Activated naive CD4-positive, alpha-beta T cell treated with anti-CD3 and anti-CD28 coated beads, Interleukin-2, amount 50 U/mL, for 16 hours (primary cell): ENCODE measurements at places on chromosomes 4 and X.

DNA sequence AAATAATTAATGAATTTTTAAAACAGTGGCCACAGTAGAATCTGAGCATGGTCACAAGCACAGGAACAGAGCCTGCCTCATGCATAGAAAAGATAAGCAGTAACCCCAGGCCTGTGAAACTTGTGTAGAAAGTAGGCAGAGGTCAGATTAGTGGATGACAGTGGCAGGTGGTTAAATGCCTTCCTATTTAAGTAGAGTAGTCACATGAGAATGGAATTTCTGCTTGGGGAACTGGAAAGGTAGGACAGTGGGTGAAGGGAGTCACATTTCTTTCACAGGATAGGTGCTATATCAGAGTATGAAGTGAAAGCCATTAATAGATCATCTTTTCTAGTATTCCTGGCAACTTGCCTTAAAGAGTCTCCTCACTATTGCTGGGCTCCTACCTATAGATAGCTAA is 34.9 kb upstream of the ASB12 start:
- DNase-seq, result no peak

DNA sequence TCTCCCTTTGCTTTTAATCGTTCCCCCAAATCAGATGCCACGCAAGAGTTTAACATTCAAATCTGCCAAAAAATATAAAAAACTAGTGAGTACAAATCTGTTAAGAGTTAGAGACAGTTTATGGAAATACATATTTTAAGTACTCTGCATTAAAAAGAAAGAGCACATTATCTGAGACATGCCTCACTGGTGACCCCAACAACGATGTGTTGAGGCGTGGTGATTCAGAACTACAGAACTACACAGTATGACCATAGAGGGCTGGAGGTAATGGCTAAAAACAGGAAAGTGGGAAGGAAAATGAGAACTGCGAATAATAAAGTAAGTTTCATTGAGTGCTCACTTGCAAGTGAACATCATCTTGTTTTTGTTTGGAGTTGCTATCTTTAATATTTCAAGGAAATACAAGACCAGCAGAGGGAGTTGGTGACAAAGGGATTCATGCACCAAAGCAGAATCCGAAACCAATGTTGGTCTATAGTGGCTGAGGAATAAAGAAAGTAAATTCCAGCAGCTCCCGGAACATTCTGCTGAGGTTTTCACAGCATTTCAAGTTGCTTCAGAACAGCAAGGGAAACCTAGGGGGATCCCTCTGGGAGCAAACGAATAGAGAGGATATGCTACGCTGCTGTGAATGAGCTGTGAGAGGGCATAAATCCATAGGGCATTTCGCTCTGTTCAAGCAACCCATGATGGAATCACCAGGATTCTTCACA is 92.2 kb downstream of the DCHS2 start:
- DNase-seq, result no peak

- DNase-seq, result peak; percentile 80
These were observed at the start of gene SYN1 for GRCh38 chrX:47619486-47620302. Gene SYN1, minus strand, starts transcription at chrX:47619857. Its CDS starts 129 bp downstream, at chrX:47619728.

DNA sequence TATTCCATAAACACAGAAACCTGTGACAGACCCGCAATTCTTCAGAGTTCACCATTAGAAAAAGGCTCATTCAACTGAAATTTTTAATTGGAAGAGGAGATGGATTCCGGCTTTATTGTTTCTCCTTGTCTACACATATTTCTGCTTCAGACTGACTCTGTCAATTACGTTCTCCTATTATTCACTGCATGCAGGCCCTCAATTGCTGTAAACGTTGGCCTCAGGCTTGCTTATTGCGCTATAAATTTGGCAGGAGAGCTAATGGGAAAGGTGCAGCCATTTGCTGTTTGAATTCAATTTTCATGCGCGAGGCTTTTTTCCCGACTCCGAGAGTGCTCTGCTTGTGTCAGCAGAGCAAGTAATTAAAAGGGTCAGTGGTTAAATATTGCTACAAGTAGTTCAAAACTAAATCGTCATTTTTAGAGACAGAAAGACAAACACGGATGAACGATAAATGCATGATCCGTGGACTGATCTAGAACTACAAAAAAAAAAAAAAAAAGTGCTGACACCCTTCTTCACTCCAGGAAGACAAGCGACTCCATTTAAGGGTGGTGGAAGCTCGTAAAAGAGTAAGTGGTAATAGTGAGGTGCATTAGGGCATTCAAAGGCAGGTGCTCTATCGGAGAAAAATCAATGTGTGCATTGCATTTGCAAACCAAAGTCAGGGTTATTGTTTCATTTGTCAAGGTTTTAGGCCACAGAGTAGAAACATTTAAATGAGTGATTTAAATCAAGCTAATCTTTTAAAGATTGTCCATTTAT is 841.6 kb upstream of the FRG1 start:
- DNase-seq, result no peak

DNA sequence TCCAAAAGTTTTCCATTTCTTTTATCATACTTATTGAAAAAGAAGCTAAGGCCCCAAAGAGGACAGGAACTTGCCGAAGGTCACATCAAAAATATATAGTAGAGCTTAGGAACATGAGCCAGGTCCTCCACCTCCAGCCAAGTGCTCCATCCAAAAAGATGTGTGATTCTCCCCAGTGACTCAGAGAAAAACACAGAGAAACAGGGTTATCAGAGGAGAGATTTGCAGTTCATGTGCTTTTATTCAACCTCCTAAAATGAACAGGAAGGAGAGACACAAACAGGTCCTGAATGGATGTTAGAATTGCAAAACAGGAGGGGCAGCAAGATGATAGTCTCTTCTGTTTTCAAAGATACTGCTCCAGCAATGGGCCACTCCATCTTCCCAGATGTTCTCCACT is 19.6 kb upstream of the FGF16 start:
- no peak for DNase-seq

DNA sequence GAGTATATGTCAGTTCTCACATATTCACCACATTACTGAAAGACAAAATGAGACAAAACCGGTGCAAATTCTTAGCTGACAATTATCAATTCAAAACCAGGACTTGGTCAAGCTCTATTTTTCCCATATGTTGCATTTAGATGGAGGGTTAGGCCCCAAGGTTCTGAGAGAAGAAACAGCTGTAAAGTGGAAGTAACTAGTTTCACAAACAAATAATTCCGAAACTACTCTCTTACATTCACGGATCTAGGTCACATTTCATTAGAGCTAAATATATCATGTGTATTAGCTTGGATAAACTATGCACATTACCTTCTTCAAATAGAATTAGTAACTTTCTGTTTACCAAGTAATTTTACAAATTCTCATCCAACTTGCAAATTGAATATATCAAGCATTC is 3.7 kb upstream of the GABRA2 start:
- DNase-seq, result no peak

GRCh38 chr4:2624782-2625530 is 88.5 kb downstream of the FAM193A start:
- no peak for DNase-seq

DNA sequence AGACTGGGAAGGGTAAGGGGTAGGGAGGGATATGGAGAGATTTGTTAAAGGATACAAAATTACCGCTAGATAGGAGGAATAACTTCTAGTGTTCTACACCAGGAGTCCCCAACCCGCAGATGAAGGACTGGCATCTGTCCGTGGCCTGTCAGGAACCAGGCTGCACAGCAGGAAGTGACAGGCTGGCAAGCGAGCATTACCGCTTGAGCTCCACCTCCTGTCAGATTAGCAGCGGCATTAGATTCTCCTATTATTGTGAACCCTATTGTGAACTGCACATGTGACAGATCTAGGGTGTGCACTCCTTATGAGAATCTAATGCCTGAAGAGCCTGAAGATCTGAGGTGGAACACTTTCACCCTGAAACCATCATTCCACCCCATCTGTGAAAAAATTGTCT is 27.9 kb upstream of the BBS7 start:
- no peak for DNase-seq

GRCh38 chr4:6996481-6996880 is 46.7 kb upstream of the TADA2B start:
- DNase-seq, result no peak

- DNase-seq, result no peak
These were observed 12.5 kb downstream of the HPF1 start for GRCh38 chr4:169745291-169745690.

- no peak for DNase-seq
These were observed 1.4 kb downstream of the ADGRA3 start for GRCh38 chr4:22514481-22514880.

- no peak for DNase-seq
These were observed 22.2 kb downstream of the RBPJ start for GRCh38 chr4:26343038-26343398.
